ENCODE measurements at places on chromosomes 4 and X.

- DNase-seq, result no peak
These were observed 71.4 kb downstream of the COL4A6 start for GRCh38 chrX:108366644-108367406.

DNA sequence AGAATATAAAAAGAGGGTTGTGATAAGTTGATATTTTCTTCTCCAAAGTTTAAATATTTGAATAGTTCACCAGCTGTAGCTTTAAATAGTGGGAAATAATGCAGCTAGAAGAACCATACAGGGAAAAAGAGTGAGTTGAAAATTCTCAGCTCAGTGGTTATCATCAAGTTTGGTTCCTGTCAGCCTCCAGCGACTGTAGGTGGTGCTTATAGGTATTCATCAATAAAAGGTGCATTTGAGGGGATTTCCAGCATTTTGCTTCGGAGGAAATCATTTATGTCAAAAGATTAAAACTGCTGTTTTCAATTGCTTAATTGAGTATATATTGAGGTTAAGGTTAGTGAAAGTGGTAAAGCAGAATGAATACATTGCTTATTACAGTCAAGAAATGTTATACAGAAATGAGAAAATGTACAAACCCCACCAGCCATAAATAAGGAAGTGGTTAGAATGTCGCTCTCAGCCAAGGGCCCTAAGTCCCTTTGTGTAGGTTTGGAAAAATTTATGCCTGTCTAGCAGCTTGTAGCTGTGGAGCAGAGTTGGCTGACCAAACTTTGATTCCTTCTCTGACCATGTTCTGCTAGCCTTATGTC lies 532.9 kb upstream of the FTHL17 start:
- DNase-seq, result no peak

DNA sequence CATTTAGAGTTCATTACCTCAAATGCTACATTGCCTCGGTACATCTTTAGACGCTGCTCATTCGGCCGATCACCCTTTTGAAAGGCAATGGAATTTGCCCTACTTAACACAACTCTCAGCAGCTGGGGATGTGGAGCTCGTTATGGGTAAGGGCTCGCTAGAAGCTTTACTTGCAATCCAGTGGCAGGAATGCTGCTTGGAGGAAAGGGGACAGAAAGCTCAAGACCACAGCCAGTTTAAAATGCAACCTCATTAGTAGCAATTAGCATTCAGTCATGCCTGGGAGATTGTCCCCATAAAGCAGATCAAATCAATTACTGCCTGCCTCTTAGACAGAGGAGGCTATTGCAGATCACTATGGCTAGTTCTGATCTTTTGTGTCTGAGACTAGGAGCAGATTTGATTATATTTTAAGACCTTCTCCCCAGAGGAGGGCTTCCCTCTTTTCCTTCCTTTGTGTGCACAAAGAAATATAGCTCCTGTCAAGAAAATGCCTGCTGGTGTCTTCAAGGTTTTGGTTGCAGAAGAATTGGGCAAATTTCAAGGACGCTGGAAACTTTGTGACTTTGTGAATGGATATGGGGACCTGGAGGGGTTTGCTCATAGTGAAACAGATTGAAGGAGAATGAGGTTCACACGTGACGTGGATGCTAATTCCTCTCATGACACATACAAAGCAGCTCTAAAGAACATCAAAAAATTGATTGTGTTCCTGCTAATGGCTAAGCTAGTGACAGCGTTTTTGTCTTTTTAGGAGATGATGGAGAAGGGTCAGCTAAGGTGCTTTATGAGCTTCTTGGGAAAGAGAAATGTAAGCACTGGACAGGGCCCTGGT lies 237.5 kb upstream of the GLRA2 start:
- no peak for DNase-seq

DNA sequence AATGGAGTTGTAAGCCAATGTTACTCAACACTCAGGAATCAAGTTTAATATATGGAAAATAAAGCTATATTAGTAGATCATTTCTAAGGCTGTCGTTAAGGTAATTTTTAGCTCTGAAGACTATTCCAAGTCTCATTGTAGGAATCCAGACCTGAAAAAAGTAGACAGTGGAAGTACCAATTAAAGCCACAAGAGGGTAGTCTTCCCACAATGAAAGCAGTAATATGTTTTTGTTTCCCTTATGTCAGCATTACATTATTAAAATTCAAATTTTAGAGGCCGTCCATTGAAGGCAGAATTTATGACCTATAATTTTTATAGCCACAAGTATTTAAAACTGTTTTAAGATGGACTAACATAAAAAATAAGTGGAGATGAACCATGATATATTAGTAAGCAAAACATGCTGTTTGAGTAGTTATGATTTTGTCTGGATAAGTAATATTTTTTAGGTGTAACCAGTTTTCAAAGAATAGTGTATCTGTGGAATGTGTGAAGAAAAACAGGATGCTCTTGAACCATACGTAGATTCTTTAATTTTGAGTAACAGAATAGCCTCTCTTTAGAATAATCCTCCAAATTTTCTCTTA lies 372.6 kb upstream of the TECRL start:
- peak; percentile 16 for DNase-seq

- DNase-seq, result no peak
These were observed 3.2 kb downstream of the ZBTB49 start for GRCh38 chr4:4293279-4293678.

DNA sequence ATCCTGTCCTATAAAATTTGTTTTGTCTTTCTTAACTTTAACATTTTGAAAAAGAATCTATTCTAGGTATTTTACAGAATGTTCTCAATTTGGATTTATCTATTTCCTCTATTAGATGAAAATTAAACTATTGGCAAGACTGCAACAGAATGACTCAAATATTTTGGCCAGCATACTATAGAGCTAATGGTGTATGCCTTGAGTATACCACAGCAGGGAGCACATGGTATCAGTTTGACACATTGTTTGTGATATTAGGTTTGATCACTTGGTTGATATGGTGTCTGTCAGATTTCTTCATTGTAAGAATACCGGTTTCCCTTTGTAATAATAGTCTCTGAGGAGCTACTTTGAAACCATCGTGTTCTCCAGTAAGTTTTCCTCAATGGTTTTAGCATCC lies 87.8 kb upstream of the NPNT start:
- DNase-seq, result no peak

GRCh38 chr4:172055046-172055445 lies 241.8 kb downstream of the GALNTL6 start:
- no peak for DNase-seq

DNA sequence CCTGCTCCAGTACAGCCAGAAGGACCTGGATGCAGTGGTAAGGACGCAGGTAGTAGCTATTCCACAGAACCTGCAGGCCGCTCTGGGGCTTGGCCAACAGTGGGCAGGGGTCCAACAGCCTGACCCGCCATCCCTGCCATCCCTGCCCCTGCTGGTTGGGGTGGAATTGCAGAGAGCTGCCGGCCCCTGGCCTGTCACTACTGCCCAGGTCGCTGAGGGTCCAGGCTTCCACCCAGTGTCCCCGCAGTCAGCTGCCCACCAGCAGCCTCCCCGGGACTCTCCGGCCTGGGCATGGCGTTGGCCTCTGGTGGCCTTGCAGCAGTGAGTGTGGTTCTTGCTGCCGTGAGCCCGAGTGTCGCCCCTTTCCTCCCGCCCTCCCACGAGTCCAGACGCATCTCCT lies 16.3 kb downstream of the TACC3 start:
- DNase-seq, result no peak

GRCh38 chrX:148933881-148934280 lies 433.5 kb downstream of the AFF2 start:
- DNase-seq, result no peak

DNA sequence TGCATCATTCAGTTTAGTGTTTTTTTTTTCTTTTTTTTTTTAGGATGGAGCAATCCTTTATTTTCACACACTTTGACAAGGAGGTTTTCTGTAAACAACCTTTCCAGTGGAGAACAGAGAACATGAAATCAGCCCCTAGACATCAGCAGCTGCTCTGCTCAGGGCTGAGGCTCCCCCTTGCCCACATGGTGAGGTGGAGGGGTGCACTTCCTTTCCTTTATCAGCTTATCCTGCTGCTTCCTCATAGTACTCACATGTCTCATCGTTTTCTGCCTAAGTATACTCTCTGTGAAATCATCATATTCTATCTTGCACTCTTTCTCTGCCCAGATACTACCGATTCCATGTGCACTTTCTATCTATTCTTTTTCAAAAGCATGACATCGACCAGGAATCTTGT lies 47.6 kb upstream of the PRSS12 start:
- no peak for DNase-seq

DNA sequence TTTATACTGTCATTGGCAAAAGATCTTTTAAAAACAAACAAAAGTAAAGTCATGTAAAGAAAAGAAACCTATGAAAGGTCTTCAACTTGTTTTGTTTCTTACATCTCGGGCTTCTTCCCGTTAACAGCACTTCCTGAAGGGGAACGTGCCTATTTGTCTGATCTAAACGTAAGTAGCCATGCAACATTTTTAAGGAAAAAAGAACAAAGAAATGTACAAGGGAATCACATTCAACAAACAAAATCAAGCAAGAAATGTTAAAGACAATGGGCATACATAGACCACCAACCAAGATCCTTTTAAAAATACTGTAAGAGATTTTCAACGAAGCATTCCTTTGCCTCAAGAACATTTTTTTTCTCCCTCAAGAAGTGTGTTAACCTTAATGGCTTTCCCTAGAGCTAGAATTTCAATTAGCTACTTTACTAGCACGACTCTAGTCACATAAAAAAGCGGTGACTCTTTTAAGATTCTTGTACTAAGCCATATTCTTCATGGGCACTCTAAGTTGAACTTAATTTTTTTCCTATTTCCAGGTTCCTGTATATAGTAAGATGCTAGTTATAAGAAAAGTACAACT lies 112.0 kb upstream of the TTC29 start:
- no peak for DNase-seq

GRCh38 chrX:51024106-51024696 lies 113.7 kb downstream of the BMP15 start:
- DNase-seq, result no peak

- no peak for DNase-seq
These were observed 291.1 kb downstream of the KLHL4 start for GRCh38 chrX:87808576-87809243.

DNA sequence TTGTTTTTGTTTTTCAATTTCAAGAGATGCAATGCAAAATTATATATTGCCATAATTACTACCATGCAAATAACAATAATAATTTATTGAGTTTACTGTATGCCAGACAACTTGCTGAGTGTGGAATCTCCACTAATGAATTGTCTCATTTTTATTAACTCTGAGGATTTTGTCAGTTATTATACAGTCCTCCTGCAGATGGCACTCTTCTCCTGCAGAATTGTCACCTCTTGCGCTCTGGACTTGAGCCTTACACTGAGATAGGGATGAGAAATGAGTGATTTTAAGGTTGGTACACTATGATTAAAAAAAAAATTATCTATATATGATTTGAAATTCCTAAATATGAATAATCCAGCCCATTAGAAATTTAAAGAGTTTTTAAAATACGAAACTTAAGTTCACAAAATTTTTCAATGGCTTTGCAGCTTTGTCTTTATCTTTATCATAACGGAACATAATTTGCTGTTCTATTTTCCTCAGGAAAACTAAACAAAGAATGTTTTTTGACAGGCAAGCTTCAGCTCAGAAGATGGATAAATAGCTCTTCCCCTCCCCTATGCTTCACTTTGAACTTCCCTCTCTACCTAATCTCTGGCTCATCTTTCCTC lies 12.7 kb upstream of the PAQR3 start:
- DNase-seq, result peak; percentile 51

- DNase-seq, result no peak
These were observed 11.9 kb downstream of the RPS6KA3 start for GRCh38 chrX:20254712-20255299.

GRCh38 chr4:184955636-184956035 lies 62.7 kb upstream of the HELT start:
- DNase-seq, result no peak

DNA sequence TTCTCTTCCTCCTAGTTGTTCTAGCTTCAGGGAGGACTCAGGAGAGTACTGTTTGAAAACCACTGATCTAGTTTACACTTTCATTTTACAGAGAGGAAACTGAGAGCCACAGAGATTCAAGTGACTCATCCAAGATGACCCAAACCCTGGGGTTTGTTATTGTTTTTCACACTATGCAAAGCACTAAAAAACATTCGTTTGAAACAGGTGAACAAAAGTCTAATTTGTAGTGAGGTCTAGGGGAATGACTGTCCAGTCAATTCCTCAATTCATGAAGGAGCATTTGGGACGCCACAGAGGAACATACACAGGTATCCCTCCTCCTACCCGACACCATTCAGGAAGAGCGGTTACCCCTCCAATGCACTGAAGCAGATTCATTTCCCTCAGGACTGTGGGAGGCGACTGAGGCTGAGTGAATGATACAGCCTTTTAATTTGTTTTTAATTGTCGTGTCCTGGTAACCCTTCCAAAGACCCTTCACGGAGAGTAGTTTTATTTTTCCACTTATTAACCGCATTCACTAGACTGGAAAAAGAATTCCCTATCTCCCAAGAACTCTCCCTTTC lies 30.3 kb downstream of the TLR10 start:
- DNase-seq, result no peak

GRCh38 chrX:40449396-40449795 lies 131.4 kb upstream of the ATP6AP2 start:
- peak; percentile 85 for DNase-seq

GRCh38 chr4:89491761-89492160 lies 184.2 kb upstream of the GPRIN3 start:
- peak; percentile 36 for DNase-seq

- DNase-seq, result no peak
These were observed 50.4 kb upstream of the IL13RA2 start for GRCh38 chrX:115067812-115068211.

GRCh38 chr4:76545226-76545884 lies 110.3 kb downstream of the SHROOM3 start:
- DNase-seq, result no peak

DNA sequence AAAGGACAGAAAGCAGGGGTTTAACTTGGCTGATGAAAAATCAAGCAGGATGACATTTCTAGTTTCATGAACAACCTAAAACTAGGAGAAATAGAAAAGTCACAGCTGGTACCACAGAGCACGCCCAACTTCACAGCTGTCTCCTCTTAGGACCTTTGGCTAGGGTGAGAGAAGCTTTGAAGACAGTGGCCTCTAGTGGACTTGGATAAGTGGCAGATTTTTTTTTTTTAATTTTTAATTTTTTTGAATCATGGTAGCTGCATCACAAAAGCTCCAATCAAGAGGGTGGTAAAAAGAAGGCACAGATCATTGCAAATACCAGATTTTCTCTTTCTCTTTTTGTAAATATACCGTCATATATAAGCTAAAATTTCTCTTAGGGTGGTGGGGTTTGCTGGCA lies 20.2 kb upstream of the MAP3K15 start:
- DNase-seq, result peak; percentile 34

DNA sequence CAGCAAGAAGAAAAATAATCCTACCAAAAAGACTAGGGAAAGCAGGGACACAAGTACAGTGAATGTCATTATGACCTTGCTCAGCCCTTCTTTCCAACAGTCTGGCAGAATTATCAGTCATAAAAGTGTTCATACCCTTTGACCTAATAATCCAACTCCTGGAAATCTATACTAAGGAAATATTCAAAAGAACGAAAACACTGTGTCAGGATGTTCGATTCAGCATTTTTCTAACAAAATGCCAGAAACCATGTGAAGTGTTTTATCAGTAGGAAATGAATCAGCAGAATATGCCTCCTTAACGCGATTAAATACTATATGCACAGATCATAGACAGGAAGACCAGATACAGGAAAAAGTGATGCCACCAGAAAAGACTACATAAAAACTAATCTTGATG lies 16.2 kb upstream of the S100G start:
- no peak for DNase-seq
